ENCODE measurements at places on chromosomes 12 and 14.
A peak's percentile ranks its signal among the peaks of the same experiment; 100 is the strongest.

DNA sequence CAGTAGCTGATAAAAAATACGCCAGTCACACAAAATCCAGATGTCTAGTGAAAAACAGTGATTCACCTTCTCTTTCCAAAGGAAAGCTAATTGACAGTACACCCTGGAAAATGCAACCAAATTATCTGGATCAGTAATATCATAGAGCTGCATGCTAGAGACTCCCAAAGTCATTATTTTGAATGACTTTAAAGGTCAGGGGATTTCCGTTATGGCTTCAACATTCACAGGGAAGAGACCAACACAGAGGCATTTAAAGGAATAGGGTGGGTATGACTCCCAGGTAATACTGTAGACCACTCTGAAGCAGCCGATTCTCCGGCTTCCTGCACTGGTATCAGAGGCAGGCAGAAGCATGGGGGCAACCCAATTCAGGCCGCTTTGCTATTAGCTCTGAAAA is 190.4 kb downstream of the STXBP6 start:
- DNase-seq: no peak

GRCh38 chr12:66688846-66689439 is 10.1 kb upstream of the GRIP1 start:
- no peak for DNase-seq

GRCh38 chr12:56914724-56915123 is 19.5 kb downstream of the SDR9C7 start:
- no peak for DNase-seq

- DNase-seq: no peak
These were observed 13.8 kb upstream of the IFI27L2 start for GRCh38 chr14:94143239-94143638.

DNA sequence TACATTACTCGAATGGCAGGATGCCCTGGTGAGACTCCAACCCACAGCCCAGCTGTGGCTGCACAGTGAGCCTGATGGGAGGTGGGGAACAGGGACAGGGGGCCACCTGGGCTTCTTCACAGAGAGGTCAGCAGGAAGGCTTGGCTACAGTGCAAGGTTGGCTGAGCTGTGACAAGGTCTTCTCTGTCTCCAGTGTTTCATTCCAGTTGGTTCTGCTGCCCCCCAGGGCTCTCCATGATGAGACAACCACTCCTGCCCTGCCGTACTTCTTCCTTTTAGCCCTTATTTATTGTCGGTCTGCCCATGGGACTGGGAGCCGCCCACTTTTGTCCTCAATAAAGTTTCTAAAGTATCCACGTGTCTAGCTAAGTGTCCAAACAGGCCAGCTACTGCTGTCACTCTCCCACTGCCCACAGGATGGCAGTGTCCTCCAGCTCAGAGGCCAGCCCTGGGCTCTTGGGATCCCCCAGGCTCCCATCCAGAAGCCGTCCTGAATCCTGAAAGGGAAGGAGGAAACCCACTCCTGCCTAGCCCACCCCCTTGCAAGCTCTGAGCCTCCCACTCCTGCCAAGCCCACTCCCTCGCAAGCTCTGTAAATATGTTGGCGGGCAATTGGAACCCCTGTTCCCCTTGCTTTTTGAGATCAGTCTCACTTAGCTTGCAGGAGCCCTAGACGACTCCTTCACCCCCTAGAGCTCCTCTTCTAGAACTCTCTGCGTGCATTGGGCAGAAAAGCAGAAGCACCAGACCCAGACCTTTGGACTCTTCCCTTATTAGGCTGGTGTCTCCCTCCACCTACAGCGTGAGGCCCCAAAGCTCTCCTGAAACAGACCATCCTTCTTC is 5.4 kb downstream of the C1QL4 start:
- DNase-seq: peak; percentile 99

- DNase-seq: no peak
These were observed 85.4 kb downstream of the KCNMB4 start for GRCh38 chr12:70451528-70451927.

GRCh38 chr14:73721101-73721821 is 7.1 kb upstream of the PNMA1 start:
- peak; percentile 62 for DNase-seq

GRCh38 chr12:13082861-13083260 is 20.6 kb downstream of the GSG1 start:
- no peak for DNase-seq

GRCh38 chr12:93163260-93164036 is 214.3 kb upstream of the NUDT4 start:
- DNase-seq: no peak

DNA sequence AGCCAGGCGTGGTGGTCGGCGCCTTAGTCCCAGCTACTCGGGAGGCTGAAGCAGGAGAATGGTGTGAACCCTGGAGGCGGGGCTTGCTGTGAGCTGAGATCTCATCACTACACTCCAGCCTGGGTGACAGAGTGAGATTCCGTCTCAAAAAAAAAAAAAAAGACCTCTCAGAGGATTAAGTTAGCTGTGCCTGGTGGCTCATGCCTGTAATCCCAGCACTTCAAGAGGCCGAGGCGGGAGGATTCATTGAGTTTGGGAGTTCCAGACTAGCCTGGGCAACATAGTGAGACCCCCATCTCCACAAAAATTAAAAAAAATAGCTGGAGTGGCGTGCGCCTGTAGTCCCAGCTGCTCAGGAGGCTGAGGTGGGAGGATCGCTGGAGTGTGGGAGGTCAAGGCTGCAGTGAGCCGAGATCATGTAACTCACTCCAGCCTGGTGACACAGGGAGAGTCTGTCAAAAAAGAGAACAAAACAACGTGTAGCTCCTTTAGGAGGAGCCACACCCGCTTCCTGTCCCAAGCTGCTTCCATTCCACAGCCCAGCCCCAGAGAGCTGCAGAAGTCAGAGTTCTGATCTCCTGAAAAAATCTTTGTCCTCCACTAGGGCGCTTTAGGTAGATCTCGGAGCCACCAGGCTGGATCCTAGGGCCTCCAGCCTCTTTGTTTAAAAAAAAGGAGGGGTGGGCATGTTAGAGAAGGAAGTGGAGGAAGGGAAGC is 11.5 kb upstream of the ULK1 start:
- DNase-seq: peak; percentile 54

GRCh38 chr12:3350432-3350831 is 140.6 kb upstream of the PRMT8 start:
- DNase-seq: no peak

GRCh38 chr12:4482936-4483335 is 37.3 kb upstream of the FGF6 start:
- no peak for DNase-seq

- DNase-seq: no peak
These were observed 228.7 kb downstream of the CACNA1C start for GRCh38 chr12:2281446-2281845.

DNA sequence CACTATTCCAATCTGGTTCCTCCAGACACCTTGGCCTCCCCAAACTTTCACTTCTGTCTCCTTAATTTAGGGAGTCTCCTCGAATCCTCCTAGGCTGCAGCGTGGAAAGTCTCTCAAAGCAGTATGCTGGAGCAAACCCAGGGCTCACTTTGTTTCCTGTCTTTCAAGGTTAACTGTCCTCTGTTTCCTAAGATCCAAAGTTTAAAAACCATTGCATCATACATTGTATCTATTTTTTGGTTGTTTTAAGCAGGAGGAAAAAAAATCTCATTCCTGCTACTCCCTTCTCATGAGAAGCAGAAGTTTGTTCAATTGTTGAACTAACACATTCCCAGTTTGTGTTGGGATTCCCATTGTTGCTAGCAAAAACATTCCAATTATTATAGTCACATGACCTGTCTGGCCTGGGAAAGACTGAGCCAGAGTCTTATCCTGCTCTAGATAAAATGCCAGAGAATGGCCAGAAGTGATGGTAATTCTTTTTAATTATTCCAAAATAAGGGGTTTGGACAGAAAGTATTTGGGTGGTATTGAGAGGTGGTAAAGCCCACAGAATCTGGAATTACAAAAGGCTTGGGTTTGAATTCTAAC is 67.3 kb downstream of the HSPB8 start:
- no peak for DNase-seq

GRCh38 chr14:25904446-25904845 is 693.4 kb downstream of the NOVA1 start:
- DNase-seq: no peak

- peak; percentile 29 for DNase-seq
These were observed 297.5 kb downstream of the RPAP3 start for GRCh38 chr12:47408171-47408871.

- DNase-seq: no peak
These were observed 80.6 kb upstream of the TMEM233 start for GRCh38 chr12:119512772-119513497.

DNA sequence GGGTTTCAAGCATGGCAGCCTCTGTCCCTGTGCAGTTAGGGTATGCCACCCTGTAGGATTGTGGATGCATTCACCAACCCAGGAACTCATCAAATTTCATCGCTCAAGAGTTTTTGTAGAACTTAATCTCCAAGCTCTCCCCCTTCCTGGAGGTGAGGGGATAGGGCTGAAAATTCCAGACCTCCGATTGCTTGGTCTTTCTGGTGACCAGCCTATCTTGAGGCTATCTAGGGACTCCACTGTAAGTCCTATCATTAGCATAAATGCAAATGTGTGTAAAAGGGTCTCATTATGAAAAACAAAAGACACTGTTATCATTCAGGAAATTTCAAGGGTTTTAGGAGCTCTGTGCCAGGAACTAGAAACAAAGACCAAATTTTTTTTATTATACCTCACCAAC is 244.0 kb downstream of the DUSP6 start:
- DNase-seq: no peak

DNA sequence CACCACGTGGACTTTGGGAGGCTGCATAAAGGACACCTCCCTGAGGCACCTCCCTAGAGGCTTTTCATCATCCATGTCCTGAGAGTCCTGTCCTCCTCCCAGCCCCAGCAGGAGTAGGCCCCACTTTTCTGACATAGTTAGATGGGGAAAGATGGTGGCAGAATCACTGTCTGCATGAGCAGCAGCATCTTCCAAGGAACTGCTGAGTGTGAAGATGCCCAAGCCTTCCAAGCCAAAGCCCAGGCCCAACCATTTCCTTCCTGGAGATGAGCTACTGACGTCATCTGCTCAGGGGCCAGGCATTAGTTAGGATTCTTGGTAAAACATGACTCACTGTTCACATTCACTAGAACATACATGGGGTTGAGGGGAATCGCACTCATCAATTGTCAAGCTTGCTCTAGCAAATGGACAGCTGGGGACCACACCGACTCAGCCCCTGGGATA is 37.3 kb downstream of the VDR start:
- DNase-seq: peak; percentile 98

- DNase-seq: no peak
These were observed 1.1 kb downstream of the EML1 start for GRCh38 chr14:99794151-99794780.

DNA sequence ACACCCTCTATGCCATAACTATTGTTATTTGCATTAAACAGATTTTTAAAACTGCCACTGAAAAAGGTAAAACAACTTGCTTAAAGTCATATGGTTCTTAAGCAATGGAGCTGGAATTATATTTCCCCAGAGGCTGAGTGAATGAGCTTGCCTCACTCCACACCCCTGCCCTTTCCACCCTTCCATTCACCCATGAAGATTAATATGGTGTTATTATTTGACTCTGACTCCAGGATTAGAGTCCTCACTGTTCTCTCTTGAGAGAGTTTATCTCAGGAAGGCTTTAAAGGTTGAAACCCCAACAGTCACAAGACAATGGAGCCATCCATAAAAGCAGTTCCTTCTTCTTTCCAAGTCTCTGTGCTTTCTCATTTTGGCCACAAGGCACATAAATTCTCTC is 84.9 kb downstream of the RTN1 start:
- DNase-seq: no peak

DNA sequence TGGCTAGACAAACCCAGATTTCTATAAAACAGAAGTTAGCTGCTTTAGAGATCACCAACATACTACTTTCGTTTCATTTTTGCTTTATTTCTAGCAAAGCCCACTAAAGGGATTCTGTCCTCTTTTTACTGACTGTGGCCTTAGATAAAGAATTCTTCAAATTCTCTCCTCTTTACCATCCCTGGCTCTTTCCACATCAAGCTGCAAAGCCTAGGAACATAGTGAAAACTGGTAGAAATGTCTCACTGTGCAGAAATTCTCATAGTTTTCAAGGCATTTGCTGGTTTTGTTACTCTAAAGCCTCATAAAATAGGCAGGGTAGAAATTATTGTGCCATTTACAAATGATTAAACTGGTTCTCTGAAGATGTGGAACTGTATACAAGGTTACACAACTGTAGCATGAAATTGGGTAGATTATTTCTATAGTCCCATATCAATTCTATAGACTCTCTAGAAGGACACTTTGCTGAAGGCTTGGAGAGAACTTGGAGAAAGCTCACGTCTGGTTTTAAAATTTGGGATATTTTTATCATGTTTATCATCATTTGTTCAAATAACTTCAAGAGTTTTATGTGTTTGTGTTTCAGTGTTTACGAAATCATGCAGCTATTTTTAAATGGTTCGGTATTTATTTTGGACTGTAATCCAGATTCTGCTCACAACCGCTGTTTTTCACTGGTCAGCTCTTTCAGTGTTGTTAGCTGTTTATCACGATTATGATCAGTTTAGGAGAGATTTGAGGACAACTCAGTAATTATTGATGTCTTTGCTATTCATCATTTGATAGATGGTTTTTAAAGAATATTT is 36.7 kb upstream of the CSRP2 start:
- peak; percentile 46 for DNase-seq

DNA sequence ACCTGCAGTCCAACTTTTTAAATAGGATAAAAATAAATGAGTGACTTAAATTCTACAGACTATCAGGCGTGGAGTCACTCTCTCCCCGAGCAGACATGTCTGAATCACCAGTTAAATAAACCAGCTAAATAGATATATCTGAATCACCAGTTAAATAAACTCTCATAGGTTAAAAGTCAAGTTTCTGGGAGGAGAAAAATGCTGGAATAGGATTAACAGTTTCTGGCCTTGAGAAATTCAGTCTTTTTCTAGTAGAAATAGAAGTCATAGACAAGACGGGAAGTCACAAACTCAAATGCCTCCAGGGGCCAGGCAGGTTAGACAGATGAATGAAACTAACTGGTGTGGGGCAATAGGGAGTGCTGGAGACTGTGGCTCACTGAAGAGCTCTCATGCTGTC is 258.6 kb upstream of the TMEM132C start:
- DNase-seq: peak; percentile 41

- no peak for DNase-seq
These were observed 470.3 kb downstream of the VRK1 start for GRCh38 chr14:97267509-97267908.

GRCh38 chr14:53151523-53152183 is 1.5 kb downstream of the DDHD1 start:
- peak; percentile 93 for DNase-seq

- DNase-seq: no peak
These were observed 12.6 kb upstream of the EDDM3A start for GRCh38 chr14:20732979-20733635.

- no peak for DNase-seq
These were observed 7.5 kb upstream of the CTDSP2 start for GRCh38 chr12:57853864-57854556.

GRCh38 chr14:20684662-20685456 is 499 bp downstream of the RNASE4 start:
- DNase-seq: peak; percentile 65

DNA sequence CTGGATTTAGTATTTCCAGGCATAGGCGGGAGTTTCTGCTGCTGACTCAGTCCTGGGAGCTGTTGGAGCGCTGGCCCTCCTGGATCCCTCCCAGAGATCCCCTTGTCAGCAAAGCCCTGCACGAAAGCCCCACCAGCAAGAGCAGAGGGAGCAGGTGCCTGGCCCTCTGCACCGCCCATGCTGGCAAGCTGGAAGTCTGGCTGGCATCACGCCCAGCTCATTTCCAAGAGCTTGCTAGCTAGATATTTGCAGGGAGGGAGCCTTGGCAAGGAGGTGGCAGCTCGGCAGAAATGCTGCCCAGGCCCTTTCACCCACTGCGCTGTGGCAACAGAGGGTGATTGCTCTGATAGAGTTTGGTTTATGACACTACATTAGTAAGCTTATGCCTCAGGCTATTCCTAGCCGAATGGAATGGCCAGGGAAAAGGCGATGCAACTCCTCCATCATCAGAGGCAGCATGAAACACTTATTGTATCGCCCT is 193.9 kb downstream of the EMP1 start:
- peak; percentile 69 for DNase-seq
